ENCODE measurements at places on chromosomes 4 and X.

DNA sequence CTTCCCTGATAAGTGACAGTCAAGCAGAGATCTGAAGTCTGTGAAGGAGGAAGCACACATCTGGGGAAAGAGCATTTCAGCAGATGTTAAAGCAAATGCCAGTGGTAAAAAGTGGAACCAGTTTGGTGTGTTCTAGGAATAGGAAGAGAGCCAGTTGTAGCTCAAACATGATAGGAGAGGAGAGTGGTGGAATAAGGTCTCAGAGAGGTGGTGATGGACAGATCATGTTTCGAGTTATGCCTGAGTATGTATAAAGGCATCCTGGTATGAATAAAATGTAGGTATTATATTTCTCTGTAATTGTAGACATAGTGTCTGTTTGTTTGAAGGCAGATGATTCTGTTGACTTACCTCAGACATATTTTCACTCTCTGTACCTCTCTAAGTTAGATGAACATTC is 89.1 kb downstream of the LARP7 start:
- DNase-seq, result no peak

DNA sequence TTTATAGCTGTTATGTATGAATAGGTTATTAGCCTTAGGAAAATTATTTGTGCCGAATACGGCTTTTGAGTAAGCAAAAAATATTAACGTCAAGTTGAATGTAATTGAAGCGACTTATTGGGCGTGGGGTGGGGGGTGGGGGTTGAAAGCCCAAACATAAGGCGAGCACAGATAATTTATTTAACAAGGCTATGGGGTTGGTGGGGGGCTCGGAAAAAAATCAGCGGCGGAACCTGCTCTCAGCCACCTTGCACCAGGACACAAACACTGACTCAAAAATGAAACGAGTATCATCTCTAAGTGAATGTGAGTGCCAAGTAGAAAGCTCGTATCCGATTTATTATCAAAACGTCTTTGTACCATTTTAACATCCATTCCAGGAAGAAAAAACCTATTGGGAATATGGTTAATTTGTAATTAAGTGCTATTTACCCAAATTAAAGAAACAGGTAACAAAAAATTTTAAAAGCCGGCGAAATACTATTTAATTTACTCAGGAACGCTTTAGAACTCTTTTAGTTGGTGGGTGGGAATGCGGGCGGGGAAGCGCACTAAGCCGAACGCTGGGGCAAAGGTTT is 902 bp upstream of the LARP1B start:
- DNase-seq, result no peak

DNA sequence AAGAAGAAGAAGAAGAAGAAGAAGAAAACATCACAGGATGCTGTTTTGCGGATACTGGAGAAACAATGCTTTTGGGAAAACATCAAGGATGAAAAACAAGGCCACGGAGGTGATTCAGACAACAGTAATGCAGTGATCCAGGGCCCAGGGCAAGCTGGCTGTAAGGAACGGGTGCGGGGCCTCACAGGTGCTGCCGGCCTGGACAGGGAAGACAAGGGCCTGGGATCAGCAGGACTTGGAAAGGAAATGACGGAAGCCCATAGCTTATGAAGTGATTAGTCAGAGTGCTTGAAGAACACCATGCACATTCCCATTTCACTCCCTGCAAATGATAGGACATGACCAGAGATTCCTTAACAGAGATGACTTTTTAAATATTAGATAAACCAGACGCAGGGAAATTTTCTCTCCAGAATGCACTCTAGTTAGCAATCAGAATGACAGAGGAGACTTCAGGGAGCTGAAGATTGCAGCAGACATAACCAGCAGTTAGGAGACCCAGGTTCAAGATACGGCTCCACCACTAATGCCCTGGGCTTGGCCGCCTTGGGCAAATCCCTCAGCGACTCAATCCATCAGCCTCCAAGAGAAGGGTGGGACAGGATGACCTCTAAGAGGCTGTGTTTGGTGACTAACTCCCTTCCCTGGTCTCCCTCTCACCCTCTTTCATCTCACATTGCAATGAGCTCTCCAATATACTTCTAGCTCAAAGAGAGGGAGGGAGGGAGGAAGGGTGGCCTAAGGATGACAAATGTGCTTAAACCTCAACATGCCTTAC is 54.1 kb downstream of the APBB2 start:
- no peak for DNase-seq

GRCh38 chr4:173135241-173135847 is 33.3 kb upstream of the GALNT7 start:
- DNase-seq, result no peak

- no peak for DNase-seq
These were observed 71.4 kb downstream of the COX7B2 start for GRCh38 chr4:46837639-46838038.

- DNase-seq, result no peak
These were observed 116.3 kb downstream of the SHROOM4 start for GRCh38 chrX:50697691-50698090.

DNA sequence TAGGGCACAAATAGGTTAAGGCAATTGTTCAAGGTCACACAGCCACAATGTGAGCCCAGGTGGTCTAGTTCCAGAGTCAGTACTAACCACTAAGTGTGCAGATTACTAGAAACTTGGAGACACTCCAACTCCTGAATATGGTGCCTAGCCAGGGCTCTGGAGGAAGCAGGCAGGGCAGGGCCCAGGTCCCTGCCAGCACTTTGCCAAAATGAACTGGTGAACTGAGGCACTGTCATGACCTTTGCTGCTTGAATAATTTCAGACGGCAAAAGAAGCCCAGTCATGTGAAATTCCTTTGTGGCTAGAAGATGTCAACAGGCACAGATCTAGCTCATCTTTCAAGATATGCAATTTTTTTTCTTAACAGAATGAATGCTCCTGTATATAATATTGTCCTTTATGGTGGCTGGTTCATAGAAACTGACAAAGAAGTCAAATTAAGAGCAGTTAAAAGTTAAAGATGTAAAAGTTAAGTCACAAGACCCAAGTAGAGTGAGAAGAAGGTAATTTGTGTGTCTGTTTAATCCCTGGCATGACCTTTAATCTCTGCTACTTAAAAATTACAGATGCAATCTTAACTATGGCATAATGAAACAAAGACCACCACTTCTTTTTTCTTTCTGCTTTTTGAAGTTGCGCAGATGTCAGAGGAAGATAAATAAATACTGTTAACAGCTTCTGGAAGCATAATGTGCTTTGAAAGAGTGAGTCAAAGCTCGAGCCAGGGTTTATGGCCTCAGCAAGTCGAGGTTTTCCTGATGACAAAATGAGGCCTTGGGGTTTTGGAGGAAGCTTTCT is 54.1 kb downstream of the SHROOM3 start:
- no peak for DNase-seq

- no peak for DNase-seq
These were observed 167.1 kb downstream of the NSUN7 start for GRCh38 chr4:40916880-40917279.

DNA sequence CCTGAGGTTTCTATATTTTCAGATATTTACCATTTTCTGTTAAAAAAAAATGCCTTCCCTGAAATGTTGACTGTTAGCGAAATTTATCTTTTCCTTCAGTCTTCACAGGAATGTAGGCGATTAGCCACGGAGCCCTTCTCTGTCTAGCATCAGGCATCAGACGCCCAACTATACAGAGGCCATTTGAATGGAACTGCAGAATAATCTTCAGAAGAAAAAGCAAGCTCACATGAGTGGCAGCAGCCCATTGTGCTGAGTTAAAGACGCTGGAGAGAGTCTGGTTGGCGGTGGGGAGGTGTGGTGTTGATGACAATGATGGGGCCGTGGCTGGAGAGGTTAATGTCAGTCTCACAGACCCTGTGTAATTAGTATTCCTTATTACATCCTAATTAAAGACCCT is 196.8 kb upstream of the LEF1 start:
- DNase-seq, result no peak

GRCh38 chr4:29581457-29581856 is 1138.7 kb upstream of the PCDH7 start:
- DNase-seq, result no peak

DNA sequence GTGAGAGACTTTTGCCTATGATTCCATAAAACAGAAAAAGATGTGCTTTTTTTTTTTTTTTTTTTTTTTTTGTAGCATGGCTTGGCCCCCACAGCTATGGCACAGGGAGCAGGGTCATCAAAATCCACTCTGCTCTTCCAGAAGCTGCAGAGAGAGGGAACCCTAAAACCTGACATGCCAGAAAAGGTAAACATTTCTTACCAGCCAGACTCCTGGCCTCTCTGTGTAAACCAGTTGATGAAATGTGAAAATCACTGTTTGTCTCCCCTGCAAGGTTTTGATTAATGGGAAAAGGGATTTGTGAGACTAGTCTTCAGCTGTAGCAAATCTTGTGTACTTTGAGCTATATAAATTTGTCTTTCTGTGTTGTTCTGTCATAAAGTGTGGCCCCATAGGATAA is 105.9 kb downstream of the ARSJ start:
- no peak for DNase-seq

DNA sequence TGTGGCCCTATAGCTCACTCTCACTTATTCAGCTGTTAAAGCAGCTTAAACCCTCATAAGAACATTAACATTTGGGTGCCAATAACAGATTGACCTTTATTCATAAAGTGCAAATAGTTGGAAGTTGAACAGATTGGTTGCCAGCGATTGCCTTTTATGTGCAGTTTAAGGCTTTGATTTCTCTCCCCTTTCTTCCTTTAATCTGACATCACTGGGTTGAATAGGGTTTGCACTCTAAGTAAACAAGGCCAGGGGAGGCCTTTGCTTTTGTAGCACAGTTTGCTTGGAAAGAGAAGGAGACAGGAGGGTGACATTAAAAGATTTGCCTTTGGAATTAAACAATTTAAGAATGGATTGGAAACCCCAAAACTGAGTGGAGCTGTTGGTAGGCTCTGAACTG is 114.3 kb downstream of the NKX6-1 start:
- DNase-seq, result no peak

DNA sequence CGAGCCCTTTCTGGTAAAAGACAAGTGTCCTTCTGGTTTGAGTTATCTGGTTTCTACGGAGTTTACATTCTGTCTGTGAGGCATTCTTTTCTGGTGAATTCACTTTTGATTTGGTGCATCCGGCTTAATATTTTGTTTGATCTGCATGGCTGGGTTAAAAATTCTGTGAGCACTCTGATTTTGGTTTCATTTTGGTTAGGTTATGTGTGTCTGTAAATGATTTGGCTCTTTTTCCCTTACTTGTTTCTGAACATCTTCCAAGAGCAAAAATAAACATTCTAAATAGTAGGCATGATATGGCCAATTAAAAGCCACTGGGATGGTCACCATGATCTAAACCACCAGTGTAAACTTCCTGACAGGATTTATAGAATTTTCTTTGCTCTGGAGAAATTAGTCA is 85.7 kb upstream of the PTPN13 start:
- no peak for DNase-seq
